Vagina (tissue), 2 donors: ENCODE measurements at places on chromosomes 1 and 21.

DNA sequence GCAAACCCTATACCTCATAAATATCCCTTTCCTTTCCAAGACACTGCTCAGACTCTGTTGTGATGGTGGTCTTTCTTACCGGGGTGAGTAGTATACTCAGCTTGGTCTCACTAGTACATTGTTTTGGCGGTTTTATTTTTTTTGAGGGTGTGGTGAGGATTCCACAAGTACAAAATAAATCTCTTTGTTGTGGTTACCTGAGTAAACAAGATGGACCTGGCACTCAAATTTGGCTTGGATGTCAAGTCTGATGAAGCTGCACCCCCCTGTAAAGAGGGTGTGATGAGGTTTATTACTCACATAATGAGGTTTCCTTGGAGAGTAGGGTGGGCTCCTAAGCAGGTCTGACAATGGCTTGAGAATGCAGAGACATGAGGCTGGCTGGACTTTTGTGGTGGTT, 68.2 kb upstream of the KCNJ6 start:
- H3K27ac ChIP-seq, result no peak overlapping the region
- no peaks in the 10 kb centered on the region for H3K27me3 ChIP-seq
- no peak for DNase-seq
- no peaks in the 10 kb centered on the region for H3K4me1 ChIP-seq
- H3K4me3 ChIP-seq, result no peak overlapping the region

DNA sequence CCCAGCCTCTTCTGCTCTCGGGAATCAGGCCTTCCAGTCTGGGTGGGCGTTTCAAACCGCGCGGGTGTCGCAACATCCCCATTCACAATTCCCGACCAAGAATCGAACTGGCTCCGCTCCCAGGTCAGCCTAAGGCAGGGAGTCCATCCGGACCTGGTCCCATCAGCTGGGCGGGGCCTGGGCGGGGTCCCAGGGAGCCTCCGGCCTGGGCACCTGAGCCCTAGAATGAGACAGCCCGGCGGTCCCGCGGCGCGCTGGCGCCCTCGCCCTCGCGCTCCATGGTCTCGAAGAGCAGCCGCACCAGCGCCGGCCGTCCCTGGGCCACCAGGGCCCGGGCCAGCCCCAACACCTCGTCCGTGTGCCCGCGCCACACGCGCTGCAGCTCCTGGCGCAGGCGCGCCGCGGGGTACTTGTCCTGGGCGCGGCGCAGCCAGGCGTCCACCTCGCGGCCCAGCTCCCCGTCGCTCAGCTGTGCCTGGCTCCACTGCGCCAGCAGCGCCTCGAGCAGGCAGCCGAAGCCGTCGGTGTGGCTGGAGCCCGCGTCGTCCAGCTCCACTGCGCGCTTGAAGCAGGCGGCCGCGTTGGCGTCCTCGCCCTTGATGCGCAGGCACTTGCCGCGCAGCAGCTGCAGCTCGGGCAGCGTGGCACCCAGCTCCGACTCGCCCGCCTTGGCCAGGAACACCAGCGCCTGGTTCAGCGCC, 16.9 kb upstream of the PARS2 start:
- no peak overlapping the region for H3K27ac ChIP-seq
- H3K4me3 ChIP-seq, result no peak overlapping the region
- H3K4me1 ChIP-seq, result no peaks in the 10 kb centered on the region
- no peak for DNase-seq
- H3K27me3 ChIP-seq, result no peaks in the 10 kb centered on the region

DNA sequence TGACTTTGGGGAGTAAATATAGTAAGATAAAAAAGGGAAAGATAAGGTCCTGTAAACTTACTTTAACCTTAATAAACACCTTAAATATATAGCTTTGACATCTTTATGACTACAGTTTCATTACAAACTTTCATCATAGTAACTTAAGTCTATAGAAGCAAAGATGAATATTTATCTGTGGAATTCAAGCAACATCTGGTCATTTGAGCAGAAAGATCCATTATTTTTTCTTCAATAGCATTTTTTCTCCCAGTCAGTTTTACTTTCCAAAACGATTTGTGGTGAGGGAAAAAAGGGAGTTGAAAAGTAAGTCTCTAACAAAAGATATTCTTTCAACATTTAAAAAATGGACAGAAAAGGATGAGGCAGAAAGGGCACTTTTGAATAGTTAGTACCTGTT, 69.0 kb downstream of the HMCN1 start:
- H3K4me1 ChIP-seq, result no peaks in the 10 kb centered on the region
- H3K36me3 ChIP-seq, result no peaks in the 10 kb centered on the region
- H3K4me3 ChIP-seq, result no peak overlapping the region
- no peak overlapping the region for H3K27ac ChIP-seq
- H3K27me3 ChIP-seq, result no peaks in the 10 kb centered on the region
- no peak for DNase-seq

DNA sequence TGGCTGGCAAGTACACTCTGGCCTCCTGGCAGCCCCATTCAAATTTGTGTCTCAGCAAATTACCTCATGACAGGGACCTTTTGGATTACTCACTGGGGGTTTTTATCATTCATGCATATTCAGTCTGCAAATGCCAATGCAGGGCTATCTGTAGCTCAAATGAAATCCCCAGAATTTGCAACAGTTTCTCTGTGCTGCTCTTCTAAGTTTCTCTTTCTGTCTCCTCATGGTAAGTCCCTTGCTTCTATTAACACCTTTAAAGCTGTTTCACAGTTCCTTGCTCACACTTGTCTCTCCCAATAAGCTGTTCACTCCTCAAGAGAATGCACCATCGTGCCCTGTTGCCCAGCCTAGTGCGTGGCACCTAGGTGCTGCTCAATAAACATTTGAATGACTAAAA, 3.3 kb upstream of the FAM78B start:
- no peaks in the 10 kb centered on the region for H3K36me3 ChIP-seq
- H3K4me3 ChIP-seq, result no peak overlapping the region
- peaks cover 9% of the 10 kb centered on the region for H3K4me1 ChIP-seq
- no peaks in the 10 kb centered on the region for H3K27me3 ChIP-seq
- no peak for DNase-seq

GRCh38 chr21:46184625-46185555, 631 bp upstream of the SPATC1L start:
- H3K36me3 ChIP-seq, result no peaks in the 10 kb centered on the region
- DNase-seq, result peak; percentile 91
- peak overlapping the region; percentile 93 for H3K27ac ChIP-seq
- no peaks in the 10 kb centered on the region for H3K27me3 ChIP-seq

GRCh38 chr1:158998037-158998780, 11.5 kb upstream of the IFI16 start:
- peak overlapping the region; percentile 86 for H3K27ac ChIP-seq
- H3K4me3 ChIP-seq, result peak overlapping the region; percentile 49
- no peak for DNase-seq

DNA sequence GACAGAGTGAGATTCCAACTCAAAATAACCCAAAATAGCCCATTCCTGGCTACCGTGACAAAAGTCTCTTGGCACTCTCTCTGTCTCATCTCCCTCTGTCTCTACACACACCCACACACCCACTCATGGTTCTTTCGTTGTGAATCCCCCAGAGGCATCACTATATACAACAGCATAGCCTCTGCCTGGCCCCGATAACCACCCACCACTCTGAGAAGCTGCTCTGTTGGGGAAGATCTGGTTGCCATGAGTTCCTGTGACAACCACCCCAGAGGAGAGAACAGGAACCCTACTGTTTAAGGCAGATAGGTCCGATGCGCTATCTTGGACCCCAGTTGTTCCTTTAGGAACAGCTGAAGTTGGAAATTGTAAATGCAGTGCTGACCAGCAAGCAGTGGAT, 70.4 kb upstream of the LYST start:
- H3K4me1 ChIP-seq, result peaks cover 45% of the 10 kb centered on the region
- no peak overlapping the region for H3K4me3 ChIP-seq
- no peaks in the 10 kb centered on the region for H3K27me3 ChIP-seq
- no peak overlapping the region for H3K27ac ChIP-seq
- no peak for DNase-seq

- no peak overlapping the region for H3K4me3 ChIP-seq
- H3K4me1 ChIP-seq, result peaks cover 6% of the 10 kb centered on the region
- no peaks in the 10 kb centered on the region for H3K27me3 ChIP-seq
- H3K36me3 ChIP-seq, result no peaks in the 10 kb centered on the region
- no peak for DNase-seq
These were observed 22.0 kb upstream of the SLC26A9 start for GRCh38 chr1:205965036-205965884.

DNA sequence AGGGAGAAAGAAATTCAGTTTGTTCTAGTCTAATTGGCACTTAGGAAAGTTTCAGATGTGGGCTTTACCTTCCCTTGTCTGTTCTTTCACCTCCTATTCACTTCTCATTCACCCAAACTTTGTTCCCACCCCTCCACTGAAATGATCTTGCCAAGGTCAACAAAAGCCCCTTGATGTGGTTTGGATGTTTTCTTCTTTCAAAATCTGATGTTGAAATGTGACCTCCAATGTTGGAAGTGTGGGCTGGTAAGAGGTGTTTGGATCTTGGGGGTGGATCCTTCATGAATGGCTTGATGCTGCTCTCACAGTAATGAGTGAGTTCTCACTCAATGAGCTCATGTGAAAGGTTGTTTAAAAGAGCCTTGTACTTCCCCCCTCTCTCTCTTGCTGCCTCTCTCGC, 379.3 kb downstream of the HHIPL2 start:
- no peaks in the 10 kb centered on the region for H3K27me3 ChIP-seq
- H3K4me3 ChIP-seq, result no peak overlapping the region
- no peak overlapping the region for H3K27ac ChIP-seq
- DNase-seq, result no peak

DNA sequence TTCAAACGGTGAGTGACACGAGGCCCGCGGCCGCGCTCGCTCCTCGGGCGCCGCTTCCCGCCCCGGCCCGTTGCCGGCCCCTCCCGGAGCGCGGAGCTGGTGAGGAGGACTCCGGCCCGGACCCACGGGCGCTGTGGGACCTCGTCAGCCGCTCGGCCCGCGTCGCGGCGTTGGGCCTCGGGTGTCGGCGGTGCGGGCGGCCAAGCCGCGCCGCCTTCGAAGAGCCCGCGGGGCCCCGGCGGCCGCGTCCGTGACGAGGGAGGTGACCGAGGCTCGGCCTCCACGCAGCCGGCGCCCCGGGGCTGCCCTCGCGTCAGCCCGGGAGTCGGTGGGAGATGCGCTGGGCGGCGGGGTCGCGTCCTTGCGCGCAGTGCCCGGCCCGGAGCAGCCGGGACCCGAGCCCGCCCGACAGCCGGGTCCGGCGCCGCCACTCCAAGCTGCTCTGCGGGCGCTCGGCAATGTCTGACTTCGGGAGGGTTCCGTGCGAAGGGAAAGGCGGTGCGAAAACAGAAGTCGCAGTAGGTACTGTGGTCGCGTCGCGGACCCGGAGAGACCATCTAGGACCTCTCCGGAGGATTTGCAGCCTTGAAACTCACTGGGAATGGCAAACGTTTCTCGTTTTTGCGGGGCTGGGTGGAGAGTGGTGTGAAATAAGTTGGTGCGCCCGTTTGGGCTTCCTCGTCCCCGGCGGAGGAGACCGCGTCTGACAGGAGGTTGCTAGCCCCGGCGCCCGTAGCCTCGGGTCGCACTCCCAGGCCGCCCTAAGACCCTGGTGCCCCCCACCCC, 829 bp downstream of the SPEN start:
- peaks cover 51% of the 10 kb centered on the region for H3K4me1 ChIP-seq
- peak overlapping the region; percentile 99 for H3K4me3 ChIP-seq
- no peaks in the 10 kb centered on the region for H3K27me3 ChIP-seq
- no peak for DNase-seq

DNA sequence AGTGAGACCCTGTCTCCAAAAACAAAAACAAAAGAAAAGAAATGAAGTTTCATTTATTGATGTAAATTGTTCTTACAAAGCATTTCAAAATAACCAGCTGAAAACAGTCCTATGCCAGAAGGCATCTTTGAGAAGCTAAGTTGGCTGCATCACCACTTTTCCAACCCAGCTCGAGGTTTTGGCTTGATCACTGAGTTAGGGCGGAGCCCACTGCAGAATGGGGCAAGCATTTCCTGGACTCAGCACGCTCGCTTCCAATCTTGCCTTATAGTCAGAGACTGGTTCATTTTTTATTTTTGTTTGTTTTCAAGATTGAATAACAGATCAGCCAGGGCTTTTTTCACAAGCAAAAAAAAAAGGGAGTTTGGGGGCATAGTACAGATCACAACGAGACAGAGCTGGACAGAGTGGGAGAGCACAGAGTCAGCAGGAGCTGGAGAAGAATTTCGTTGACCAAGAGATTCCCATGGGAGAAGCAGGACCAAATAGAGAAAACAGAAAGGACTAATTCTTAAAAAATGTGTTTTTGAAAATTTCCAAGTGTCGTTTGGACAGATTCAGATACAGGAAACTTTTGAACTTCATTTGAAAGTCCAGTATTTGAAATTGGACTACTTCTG, 23.5 kb upstream of the COL6A1 start:
- no peaks in the 10 kb centered on the region for H3K27me3 ChIP-seq
- DNase-seq, result no peak
- peak overlapping the region; percentile 74 for H3K27ac ChIP-seq
- no peak overlapping the region for H3K4me3 ChIP-seq

DNA sequence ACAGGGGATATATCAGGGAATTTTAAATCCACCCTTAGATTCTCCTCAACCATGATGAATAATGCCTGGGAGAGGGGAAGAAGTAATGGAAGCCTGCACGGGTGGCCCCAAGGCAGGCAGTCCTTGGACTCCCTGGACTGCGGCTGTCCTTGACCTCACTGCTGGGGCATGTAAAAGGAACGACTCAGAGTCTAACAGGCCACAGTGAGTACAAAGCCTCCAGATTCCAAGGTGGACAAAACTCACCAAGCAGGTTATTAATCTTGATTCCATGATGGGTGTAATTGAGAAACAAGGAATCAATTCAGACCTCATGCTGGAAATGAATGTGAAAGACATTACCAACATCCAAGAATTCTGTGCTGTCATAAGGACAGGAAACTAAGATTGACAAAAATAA, 13.0 kb upstream of the ARHGAP29 start:
- no peak overlapping the region for H3K4me3 ChIP-seq
- H3K36me3 ChIP-seq, result no peaks in the 10 kb centered on the region
- no peak for DNase-seq

DNA sequence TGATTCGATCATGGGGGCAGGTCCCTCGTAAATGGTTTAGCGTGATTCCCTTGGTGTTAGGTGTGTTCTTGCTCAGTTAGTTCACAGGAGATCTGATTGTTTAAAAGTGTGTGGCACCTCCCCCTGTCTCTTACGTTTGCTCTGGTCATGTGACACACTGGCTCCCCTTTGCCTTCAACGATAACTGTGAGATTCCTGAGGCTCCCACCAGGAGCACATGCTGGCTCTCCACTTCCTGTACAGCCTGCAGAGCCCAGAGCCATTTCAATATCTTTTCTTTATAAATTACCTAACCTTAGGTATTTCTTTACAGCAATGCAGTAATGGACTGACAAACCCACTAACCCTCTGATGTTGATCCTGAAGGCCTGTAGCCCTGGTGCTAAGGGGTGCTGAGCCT, 141.9 kb downstream of the FCRL5 start:
- DNase-seq, result no peak
- H3K4me3 ChIP-seq, result no peak overlapping the region
- H3K27ac ChIP-seq, result no peak overlapping the region

DNA sequence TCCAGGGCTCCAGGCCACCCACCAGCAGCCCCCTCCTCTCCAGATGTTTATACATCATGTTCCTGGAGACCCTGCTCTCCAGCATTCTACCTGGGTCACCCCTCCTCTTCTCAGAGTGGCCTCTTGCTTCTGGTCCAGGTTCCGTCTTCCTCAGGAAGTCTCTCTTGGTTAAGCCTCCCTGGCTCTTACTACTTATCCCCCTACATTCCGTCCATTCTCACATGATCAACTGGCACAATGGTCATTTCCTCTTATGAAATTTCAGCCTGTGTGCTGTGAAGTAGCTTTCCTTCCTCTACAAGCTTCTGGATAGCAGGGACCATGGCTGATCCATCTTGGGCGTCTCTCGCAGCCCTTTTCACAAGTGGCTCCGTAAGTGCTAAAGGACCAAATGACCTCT, 33.9 kb upstream of the ATP2B4 start:
- no peak for DNase-seq
- H3K36me3 ChIP-seq, result no peaks in the 10 kb centered on the region
- peaks cover 8% of the 10 kb centered on the region for H3K4me1 ChIP-seq
- no peak overlapping the region for H3K27ac ChIP-seq
